ENCODE measurements at places on chromosomes 4 and X.

DNA sequence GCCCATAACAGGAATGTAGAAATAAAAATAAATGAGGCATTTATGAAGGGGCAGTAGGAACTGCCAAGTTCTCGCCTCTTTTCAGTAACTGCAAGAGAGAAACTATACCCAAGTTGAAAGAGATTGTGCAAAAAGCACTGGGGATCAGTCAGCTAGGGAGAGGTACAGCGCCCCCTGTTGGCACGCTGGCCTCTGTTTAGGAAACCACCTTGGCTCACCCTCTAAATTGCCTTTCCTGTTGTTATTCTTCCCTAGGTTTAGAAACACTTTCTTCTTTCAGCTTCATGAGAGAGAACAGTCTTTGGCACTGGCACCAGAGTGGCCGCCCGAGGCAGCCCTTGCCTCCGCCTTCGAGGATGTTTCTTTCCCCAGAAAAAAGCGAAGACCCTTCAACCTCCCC, 348.5 kb downstream of the MID1IP1 start:
- no peak for DNase-seq

GRCh38 chr4:85861064-85861765, 386.3 kb downstream of the ARHGAP24 start:
- DNase-seq = no peak

DNA sequence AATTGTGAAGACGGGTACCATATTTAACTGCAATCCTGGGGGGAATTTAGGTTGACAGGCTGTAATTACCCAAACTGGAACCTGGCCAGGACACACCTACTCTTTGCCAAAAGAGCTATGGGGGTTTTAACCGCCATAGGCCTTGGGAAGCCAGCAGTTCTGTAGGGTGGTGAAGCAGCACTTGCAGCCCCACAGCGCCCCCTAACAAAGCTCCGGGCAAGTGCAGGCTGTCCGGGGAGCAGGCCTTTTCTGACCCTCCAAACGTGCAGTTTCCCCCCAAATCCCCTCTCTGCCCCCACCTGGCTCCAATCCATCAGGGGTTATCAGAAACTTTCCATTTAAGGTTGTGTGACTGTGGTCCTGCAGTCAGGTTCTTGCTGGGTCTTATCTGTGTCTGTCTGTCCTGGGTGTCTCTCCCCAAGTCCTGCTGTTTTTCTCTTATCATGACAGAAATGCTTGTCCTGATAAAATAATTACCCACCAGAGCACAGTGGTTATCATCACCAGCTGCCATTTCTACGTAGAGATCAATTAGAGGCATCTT, 350.9 kb downstream of the MID1IP1 start:
- no peak for DNase-seq

GRCh38 chrX:134688031-134688823, 30.0 kb upstream of the PLAC1 start:
- no peak for DNase-seq

DNA sequence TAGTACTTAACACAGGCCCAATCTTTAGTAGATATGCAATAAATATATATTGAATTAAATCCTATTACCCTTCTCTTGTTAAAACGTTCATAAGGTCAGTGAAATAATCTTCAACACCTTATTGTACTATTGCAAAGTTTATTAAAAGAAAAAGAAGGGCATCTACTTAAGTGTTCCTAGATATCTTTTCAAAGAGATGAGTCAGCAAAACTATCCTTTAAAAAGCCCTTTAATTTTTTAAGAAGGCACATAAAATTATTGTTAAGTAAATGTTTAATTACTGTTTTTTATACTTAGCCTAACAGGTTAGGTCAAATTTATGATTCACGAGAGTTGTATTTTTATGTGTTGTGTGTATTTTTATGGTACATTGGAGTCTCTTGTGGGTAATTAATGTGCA, 77.3 kb upstream of the PPP1R2C start:
- DNase-seq = no peak

- DNase-seq = no peak
These were observed 120.3 kb downstream of the PDE5A start for GRCh38 chr4:119508281-119508680.

DNA sequence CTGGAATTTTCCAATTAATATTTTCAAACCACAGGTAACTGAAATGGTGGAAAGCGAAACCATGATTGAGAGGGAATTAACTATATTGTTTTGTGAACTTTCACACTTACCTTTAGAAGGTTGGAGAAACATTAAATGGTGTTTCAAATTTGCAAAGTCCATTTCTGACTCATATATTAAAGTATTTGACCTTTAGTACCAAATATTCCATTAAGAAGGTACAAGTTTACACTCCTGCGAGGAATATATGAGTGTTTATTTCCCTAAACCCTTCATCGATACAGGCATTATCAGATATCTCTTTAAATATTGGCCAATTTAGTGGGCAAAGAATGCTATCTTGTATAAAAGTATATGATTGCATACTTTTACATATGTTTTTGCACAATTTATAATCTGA, 44.1 kb upstream of the NPNT start:
- no peak for DNase-seq

- no peak for DNase-seq
These were observed 664 bp downstream of the MED12 start for GRCh38 chrX:71118985-71119535.

- peak; percentile 68 for DNase-seq
These were observed 58.2 kb upstream of the MXD4 start for GRCh38 chr4:2320152-2320551.

- no peak for DNase-seq
These were observed 402.1 kb downstream of the KCTD8 start for GRCh38 chr4:44046491-44046890.

DNA sequence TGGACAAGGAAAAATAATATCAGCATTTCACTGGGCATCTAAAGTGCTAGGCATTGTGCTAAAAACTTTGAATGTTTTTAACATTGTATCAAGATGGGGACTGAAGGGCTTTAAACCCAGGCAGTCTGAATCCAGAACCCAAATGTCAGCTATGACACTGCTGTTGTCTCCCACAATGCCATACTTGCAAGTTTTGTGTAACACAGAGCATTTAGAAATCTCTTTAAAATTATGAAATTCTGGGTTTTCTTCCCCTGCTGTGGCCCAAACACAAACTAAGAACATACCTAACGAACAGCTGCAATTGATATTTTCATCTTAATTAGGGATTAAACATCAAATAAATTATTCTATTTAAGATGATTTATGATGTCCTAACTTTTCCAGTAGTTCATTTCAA, 66.8 kb upstream of the LSM6 start:
- no peak for DNase-seq

DNA sequence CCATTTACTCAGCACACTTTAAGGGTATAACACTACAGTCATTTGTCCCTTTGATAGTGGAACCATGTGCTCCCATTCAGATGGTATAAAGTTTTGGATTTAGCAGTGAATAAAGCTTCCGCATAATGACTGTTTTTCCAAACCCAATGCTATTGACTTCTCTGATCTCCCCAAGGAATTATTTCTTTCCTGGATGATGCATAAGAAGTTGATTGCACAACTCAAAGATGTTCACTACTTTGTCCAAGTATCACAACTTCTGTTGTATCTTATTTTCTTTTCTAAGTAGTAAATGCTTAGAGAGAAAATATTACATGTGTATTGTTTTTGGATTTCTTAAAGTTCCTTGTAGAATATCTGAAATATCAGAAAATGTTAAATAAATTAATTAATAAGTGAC, 300.2 kb downstream of the GPM6A start:
- no peak for DNase-seq
